ENCODE measurements at places on chromosomes 3 and 15.

DNA sequence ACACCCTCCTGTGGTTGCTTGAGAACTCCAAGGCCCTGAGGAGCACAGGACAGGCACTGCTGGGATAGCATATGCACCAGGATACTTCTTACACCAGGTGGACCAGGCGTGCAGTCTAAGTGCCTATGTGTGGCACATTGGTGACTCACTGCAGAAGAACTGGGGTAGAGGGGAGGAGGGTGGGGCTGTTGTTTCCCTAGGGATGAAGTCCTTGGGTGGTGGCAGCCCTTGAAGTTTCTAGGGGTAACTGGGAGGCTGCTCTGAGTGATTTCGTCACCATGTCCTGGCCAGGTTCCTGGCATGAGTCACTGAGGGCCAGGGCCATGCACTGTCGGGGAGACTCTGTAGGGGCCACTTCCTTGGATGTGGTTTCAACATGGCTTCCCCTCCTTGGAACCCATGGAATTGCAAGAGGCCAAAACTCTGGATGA is 15.9 kb downstream of the MYZAP start:
- no peak for DNase-seq

DNA sequence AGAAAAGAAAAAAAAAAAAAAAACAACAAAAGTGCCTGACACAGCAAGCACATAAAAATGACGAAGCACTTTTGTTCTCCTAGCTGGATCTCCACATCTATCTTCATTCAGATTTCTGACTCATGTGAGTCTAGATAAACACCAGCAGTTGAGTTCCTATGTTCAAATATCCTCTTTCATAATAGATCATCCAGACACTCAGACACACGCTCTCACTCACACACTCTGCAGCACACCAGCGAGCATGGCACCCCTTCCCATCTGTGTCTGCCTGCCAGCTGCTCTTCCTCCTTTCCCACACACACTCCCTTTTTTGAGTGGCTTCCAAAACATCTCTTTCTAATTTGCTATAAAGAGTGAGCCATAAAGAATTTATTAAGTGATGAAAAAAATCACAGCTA is 19.8 kb upstream of the CELF6 start:
- DNase-seq = no peak

DNA sequence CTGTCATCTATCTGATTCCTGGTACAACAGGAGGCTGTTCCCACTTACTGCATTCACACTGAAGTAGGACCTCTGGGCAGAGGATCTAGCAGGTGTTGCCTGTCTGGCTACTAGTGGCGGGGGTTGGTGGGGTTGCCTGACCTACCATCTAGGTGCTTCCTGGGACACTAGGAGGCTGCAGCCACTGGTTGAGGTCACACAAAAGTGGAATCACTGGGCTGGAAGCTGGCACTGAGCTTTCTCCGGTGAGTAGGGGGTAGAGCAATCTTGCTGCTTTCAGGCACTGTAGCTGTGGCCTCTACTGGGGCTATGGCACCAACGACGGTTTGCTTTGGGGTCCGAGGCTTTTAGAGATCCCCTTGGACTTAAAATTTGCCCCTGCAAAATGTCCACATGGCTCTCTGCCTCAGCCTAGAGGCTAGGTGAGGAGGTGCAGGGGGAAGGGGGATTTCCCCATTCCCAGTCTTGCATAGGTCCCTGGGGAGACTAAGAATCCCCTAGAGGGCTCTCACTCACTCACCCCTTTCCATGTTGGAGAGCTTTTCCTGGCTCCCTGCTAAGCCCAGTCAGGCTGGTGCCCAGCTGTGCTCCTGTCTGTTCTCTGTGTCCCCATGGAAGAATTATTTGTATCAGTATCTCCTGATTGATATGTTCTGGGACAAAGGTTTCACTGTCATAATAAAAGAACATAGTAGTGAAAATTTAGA is 397.7 kb upstream of the EPHA6 start:
- no peak for DNase-seq

GRCh38 chr15:29128671-29129070 is 141.0 kb downstream of the NSMCE3 start:
- DNase-seq = no peak

DNA sequence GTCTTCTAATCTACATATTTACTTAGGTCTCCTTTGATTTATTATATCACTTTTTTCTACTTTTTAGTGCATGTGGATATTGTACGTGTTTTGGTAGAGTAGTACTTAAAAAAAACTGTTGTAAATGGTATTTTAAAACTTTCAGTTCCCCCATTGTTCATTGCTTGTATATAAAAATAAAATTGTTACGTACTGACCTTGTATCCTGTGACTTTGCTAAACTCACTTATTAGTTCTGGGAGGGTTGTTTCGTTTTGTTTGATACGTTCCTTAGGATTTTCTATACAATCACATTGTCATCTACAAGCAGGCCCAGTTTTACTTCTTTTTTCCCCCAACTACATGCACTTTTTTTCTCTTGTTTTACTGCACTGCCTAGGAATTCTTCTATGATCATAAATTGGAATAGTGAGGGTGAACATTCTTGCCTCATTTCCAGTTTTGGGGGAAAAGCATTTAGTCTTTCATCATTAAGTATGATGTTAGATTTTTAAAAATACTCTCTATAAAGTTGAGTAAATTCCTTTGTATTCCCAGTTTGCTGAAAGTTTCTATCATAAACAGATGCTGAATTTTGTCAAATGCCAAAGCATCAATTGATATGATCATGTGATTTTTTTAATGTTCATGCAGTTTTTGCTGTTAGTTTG is 33.5 kb upstream of the ACKR4 start:
- DNase-seq = no peak

GRCh38 chr3:189680723-189681122 is 49.5 kb downstream of the TP63 start:
- DNase-seq = no peak

- DNase-seq = no peak
These were observed 49.9 kb upstream of the LPP start for GRCh38 chr3:188104050-188104449.

GRCh38 chr3:197355713-197356112 is 57.3 kb upstream of the DLG1 start:
- no peak for DNase-seq

GRCh38 chr3:193241716-193242115 is 694 bp downstream of the PLAAT1 start:
- DNase-seq = no peak

GRCh38 chr3:167241048-167241845 is 138.8 kb downstream of the ZBBX start:
- no peak for DNase-seq

DNA sequence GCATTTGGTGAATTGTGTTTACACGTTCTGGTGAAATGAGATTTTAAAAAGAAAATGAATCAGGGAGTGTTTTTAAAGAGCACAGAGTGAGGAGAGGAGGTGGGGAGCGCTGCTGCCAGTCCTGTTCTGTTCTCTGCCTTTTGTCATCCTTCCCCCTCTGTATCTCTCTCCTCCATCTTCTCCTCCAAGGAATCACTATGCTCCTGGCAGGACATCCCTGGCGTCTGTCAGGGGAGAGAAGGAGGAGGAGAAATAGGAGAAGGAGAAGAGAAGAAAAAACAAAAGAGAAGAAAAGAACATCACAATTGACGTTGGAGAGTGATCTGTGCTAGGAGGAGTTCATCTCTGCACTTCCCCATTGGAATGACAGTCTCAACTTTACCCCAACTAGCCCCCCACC is 627.6 kb upstream of the TBL1XR1 start:
- DNase-seq = no peak

GRCh38 chr15:36370731-36371112 is 208.7 kb upstream of the CDIN1 start:
- no peak for DNase-seq

GRCh38 chr15:28978011-28978378 is 92.2 kb downstream of the APBA2 start:
- no peak for DNase-seq

DNA sequence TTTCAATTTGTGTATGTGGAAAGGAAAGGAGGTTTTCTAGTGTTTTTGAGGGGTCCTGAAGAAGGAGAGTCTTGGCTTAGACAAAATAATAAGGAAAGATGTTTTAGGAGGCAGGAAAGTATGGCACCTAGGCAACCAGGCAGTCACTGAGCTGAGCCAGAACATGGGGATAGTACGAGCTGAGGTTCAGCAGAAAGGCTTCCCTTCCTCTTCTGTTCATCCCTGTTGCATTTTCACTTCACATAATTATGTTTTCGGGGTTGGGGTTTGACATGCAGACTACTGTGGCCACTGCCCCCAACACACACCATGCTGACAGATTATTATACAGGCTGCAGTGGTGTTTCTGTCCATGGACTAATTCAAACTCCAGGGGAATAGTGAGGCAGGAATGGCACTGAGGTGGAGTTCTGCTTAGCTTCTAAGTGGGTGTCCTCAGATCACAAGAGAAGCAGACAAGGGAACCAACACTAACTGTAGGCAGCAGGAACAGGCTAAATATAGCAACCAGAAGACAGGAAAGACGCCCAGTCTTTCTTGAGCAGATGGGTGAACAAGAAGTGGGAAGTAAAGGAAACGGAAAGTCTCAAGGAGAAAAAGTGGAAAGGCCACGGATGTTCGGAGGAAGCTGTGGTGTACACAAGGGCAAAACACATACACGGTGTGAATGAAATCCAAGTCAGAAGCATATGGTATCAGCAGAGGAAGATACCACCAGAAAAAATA is 305.8 kb downstream of the PLCL2 start:
- DNase-seq = no peak

GRCh38 chr15:78437762-78438618 is at the start of gene IREB2:
IREB2 (plus strand) TSS chr15:78438216; CDS start chr15:78438338, 122 bp downstream.
- DNase-seq = peak; percentile 98

DNA sequence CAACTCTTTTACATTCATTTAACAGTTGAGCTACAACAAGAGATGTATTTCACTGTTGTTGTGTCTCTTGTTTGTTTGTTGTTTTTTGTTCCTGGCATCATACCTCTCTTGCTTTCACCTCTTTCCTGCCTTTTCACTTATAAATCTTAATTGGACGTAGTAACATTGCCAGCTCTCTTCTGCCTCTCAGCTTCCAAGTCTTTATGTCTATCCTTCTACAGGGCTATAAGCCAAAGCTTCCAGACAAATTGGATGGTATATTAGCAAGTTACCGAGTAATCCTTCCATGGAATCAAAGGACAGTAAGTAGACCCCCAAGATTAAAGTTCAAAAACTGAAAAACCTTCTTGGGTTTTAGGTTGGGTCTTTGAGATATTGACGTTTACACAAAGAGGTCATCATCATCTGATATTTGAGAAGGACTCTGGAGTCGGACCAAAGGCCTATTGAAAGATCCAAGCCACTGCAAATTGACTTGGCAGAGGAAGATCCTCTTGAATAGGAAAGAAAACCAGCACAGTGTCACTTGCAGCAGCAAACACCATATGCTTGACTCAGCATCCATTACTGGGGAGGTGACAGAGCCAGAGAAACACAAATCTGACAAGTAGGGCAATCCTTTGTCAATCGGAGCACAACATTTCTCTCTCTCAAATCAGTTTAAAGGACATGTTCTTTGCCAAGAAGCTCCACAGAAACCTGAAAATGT is 648.5 kb upstream of the NR2F2 start:
- no peak for DNase-seq

DNA sequence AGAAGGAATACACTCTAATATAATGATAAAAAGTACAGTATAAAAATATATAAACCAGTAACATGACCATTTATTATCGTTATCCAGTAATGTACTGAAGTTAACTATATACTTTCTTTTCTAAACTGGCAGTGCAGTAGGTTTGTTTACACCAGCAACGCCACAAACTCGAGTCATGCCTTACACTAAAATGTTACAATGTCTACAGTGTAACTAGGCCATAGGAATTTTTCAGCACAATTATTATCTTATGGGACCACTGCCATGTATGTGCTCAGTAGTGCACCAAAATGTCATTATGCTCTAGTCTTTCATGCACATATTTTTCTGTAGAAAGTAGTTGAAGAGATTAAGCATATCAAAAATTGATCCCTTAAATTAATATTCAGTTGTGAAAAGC is 609.8 kb upstream of the BCHE start:
- DNase-seq = no peak

DNA sequence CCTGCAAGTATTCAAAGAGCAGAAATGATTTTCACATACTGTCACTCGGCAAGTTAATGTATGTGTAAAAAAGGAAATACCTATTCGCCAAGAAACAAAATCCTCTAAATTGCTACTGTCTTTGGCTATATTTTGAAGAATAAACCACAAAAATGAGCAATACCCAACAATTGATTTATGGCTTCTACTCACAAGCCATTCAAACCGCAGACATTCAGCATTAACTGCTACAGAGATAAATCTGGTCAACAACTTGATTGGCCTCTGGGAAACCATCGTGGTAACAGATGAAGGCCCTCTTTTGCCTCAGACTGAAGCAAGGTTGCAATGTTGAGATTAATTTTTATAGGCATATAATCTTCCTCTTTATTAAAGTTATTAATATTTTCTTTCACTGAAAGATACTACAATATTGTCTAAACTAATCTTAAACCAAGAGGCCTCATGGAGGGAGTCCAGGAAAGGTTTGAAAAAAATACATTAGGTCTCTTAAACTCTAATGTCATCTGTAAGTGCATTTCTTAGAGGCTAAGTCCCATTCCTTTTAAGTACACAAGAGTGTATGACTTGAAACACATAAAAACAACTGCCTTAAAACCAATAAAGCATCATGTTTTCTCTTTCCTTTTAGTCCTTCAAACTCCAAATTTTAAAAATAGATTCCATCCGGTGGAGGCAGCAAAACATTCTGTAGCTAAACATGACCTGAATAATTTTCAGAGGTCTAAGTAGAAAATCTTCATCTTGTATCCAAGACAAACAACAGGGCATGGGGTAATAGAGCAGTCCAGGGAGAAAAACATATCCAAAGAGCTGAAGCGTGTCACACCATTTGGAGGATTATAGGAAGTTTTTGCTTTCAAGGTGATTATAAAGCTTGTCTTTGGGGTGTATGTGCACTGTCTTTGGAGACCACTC is 162.4 kb upstream of the TGFBR2 start:
- no peak for DNase-seq

DNA sequence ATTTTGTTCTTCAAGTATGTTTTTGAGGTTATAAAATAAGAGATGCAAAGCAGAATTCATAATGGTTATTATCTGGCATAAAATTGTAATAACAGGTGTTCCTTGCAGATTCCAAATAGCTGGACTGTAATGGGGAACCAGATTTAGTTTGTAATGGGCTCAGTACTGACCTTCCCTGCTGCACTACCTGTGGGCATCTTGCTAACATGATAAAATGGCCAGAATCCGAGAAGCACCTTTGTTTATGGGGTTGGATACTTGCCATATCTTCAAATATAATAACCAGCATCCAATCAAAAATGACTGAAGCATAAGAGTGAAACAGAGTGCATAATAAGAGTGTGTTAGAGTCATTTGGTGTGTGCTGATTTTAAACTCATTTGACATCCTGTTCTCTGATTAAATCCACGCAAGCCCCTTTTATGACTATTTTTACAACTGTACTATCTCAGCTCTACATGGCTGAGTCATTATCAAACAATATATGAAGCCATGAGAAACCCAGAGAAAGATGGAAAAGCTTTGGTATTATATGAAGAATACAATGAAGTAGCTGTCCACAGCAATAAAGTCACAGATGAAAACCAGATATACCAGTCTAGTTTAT is 292.4 kb downstream of the CNTN4 start:
- no peak for DNase-seq

DNA sequence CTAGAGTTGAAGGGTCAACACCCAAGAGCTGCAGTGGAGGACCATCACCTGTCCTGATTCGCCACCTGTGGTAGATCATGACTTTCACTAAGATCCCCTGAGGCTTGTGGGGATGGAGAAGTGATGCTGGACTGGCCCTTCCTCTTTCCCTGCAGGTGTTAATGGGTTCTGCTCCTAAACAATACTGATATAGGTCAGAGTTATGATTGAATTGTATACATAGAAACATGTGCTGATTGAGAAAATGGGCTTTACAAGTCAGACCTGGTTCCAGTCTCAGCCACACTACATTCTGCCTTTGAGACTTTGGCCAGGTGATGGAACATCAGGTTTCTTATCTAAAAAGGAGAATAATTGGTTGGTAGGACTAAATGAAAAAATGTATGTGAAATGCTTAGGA is 418.9 kb upstream of the TPRG1 start:
- DNase-seq = no peak

All from CD4-positive, CD25-positive, alpha-beta regulatory T cell (primary cell).